ENCODE measurements at places on chromosomes 5 and 9.

- DNase-seq, result no peak
Observed at GRCh38 chr5:176547802-176548201, 1.3 kb upstream of the CDHR2 start.

DNA sequence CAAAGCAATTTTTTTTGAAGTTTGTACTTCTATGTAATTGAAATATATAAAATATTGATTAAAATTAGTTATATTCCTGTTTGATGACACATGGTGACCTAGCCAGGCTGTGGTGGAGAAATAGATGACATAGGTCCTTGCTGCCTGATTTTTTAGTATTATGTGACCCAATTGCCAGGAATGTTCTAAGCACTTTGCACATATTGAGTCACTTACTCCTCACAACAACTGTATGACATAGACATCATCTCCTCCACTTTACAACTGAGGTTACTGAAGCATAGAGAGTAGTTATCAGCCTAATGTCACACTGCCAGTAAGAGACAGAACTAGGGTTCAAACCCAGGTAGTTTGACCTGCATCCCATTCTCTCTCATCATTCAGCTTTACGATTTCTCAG lies 26.2 kb upstream of the SNX18 start:
- DNase-seq, result no peak

DNA sequence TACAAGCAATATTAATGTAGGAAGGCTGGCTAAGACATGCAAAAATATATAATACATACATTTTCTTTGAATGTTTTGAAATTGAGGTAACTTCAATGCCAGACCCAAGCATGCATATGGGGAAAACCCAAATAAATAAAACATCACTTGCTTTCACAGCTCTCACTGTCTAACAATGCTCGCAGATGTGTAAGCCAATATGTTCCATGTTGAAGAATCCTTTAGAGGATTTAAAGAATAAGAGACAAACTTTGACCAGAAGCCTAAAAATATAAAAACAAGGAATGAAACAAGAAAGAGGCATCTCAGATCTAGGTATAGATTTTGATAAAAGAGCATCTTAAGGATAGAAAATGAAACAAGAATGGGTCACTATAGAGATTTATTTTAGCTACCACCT lies 354.2 kb downstream of the CDH10 start:
- DNase-seq, result no peak

DNA sequence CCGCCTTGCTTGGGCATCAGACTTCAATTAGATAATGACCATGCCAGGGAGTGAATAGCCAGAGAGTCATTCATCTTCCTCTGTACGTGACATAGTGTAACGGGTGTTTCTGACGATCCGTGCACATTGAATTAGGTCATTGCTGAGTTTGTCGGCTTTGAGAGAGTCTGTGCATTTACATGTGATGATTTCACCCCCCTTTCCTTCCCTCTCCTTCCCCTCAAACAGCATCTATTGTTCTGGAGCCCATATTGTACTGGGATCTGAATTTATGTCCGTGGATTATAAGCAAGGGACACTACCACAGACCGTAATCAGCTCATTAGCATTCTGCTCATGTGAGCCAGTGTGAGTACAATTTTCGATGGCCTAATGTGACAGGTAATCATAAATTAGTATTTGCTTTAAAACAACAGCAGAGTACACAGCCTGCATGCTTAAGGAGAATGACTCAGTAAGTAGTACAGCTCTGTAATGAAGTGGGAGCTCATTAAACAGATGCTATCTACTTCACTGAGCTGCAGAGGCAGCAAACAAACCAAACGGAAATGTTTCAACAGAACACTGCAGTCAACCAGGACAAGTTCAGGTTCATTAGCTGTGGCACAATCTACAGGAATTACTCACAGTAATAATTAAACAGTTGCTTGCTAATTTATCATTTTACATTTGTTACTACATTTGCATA lies 302.1 kb downstream of the CSNK1G3 start:
- DNase-seq, result no peak

DNA sequence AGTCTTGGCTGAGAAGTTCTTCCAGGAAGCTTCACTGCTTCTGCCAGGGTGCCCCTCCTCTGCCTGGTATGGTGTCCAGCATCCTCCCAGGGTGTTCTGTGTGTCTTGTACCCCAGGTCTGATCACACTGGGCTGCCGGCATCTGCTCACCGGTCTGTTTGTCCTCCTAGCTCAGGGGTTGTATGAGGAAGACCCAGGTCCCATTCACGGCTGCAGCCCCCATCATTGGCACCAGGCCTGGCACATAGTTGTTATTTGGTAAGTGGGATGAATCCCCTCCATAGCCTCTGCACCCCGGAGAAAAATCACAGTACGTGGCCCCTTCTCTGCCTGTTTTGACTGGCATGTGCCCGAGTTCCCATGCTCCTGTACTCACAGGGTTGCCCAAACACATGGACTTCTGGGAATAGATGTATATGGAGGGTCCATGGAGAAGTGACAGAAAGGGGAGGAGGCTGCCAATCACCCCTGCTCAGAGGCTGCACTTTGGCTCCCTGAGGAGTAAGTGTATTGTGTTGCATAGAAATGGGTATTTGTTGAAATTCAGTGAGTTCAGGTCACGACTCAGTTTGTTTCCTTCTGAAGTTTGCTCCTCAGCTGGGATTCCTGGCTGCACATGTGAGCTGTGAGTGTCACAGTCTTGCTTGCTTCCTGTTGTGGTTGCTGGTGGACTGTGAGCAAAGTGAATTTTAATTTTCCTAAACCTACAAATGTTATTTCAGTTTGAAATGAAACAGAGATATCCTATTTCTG lies 96.2 kb downstream of the HSPA4 start:
- DNase-seq, result no peak

GRCh38 chr5:25029004-25029403 lies 384.2 kb upstream of the CDH10 start:
- DNase-seq, result peak; percentile 25

GRCh38 chr5:173278641-173279040 lies 43.6 kb upstream of the NKX2-5 start:
- DNase-seq, result no peak

GRCh38 chr9:133786371-133786753 lies 48.2 kb upstream of the SARDH start:
- no peak for DNase-seq

- no peak for DNase-seq
Observed at GRCh38 chr9:90956026-90956810, 154.6 kb downstream of the SYK start.
